ENCODE measurements at places on chromosomes 16 and 17.
A peak's percentile ranks its signal among the peaks of the same experiment; 100 is the strongest.

DNA sequence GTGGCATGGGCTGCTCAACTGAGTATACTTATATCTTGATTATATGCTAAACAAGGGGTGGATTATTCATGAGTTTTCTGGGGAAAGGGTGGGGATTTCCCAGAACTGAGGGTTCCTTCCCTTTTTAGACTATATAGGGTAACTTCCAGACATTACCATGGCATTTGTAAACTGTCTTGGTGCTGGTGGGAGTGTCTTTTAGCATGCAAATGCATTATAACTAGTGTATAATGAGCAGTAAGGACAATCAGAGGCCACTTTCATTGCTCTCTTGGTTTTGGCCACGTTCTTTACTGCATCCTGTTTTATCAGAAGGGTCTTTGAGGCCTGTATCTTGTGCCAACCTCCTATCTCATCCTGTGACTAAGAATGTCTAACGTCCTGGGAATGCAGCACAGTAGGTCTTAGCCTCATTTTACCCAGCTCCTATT, 12.0 kb downstream of the PRR11 start:
- DNase-seq, result peak; percentile 54

GRCh38 chr16:62102588-62102987, 66.3 kb upstream of the CDH8 start:
- DNase-seq, result no peak

- no peak for DNase-seq
Measured at GRCh38 chr17:73641826-73642600, 2.2 kb downstream of the SDK2 start.

GRCh38 chr16:56776562-56776961, 46.6 kb downstream of the NUP93 start:
- DNase-seq, result peak; percentile 44

- DNase-seq, result no peak
Measured at GRCh38 chr17:40675905-40676304, 10.9 kb upstream of the KRT222 start.

- no peak for DNase-seq
Measured at GRCh38 chr16:54623636-54624035, 307.0 kb upstream of the IRX5 start.

- DNase-seq, result peak; percentile 2
Measured at GRCh38 chr16:54847207-54847606, 83.5 kb upstream of the IRX5 start.

GRCh38 chr17:73914536-73915274, 270.5 kb upstream of the SDK2 start:
- no peak for DNase-seq

DNA sequence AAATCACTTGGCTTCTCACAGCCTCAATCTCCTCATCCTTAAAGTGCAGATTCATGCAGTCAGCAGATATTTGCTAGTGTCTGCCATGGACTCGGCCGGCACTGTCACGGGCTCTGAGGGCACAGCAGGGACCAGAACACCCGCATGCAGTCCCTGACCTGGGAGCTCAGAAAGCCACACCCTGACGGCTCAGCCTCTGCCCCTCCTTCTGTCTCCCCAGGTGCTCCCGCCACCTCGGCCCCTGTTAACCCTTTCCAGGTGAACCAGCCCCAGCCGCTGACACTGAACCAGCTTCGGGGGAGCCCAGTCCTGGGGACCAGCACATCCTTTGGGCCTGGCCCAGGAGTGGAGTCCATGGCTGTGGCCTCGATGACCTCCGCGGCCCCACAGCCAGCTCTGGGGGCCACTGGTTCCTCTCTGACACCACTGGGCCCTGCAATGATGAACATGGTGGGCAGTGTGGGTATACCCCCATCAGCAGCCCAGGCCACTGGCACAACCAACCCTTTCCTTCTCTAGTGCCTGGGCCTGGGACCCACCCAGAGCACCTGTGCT, 28.7 kb downstream of the B9D1 start:
- DNase-seq, result no peak

DNA sequence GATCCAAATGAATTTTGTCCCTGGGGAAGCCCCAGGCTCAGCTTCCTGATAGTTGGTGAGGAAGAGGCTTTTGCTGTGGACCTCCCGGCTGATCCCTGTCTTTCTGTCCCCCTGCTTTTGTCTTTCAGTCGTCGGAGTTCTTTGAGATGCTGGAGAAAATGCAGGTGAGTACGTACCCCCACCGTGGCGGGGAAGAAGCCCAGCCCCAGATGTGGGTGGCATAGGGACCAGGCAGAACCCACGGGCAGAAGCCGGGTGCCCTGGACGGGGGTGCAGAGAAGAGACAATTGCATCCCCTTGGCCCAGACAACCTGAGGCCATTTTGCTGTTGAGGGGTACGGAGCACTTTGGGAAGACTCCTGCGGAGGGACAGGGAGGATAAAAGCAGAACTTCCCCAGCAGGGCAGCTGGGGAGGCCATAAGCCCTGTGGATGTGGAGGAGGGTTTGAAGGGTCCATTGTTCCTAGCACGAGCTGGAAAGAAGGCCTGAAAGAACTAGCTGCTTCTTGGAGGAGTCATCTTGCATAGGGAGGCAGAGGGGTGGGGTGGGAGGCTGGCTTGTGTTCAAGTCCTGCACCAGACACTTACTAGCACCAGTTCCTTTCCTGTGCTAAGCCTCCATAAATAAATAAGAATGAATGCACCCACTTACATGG, 105.6 kb downstream of the OR1D5 start:
- DNase-seq, result peak; percentile 72

DNA sequence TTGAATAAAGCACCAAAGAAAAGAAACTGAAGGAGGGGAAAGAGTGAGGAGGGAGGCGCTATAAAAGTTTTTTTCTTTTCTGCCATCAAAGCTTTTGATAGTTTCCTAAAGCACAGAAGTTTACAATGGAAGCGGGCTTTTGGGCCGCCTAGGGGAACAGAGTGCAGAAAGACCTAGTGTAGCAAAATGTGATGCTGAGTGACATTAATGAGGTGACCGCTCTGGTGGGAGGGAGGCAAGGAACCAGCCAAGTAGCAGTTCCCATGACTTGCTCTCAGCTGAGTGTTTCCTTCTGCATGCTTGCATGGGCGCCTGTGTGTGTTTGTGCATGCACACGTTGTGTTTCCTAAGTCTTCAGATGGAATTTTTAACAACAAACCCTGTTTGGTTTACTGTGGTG, 15.5 kb downstream of the MSI2 start:
- DNase-seq, result no peak

DNA sequence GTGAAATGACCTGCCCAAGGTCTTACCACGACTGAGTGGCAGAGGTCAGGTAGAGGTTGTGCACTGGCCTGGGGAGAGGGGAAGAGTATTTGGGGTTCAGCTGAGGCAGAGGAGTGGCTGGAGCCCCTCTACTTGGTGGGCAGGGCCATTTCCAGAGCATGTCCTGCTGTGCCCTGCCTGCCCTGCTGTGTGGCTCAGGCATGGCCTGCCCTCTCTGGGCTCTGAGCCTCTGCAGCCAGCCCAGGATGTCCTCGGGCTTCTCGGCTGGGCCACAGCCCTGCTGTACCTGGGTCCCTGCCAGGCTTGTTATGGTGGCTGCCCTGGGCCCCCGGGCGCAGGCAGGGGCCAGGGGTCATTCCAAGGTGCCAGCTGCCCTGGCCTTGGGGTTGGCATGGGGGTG, 19.6 kb downstream of the KCNJ12 start:
- no peak for DNase-seq

- DNase-seq, result no peak
Measured at GRCh38 chr17:62897706-62898105, 68.3 kb upstream of the TANC2 start.

DNA sequence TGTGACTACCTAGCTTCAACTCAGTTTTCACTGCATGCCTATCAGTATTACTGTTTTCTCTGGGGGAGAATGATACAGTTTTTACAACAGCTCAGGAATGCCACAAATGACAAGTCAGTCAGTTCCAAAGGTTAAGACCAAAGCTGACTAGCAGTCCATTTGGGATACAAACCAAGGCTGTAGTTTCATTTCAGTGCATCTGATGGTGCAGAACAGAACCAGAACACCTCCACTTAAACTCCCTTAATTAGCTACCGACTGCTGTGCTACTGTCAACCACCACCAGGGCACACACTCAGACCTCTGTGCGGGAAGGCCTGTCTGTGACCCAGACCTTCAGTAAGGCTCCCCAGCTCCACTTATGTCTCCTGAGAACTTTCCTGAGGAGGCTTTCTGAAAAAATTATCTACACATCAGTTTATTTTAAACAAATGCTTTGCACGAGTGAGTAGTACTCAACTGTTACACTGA, 20.4 kb downstream of the NFE2L1 start:
- DNase-seq, result peak; percentile 83

DNA sequence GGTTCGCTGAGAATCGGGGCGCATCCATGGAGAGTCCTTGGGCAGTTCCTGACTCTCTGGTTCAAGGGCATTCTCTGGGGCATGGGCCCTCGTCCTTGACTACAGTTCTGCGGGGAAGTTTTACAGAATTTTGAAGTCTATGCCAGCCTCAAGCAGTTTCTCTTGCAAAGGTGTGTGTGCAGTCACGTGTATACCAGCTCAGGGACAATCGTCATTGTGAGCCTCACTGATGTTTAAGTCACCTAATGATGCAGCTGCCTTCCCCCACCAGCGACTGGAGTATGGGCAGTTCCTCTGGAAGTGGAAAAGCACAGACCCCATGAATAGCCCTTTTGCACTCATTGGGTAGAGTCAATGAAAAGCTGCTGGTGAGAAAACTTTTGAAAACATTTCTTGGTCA, 1.3 kb downstream of the PLCG2 start:
- DNase-seq, result no peak

GRCh38 chr17:8154608-8155155, 2.5 kb upstream of the PER1 start:
- no peak for DNase-seq

- DNase-seq, result no peak
Measured at GRCh38 chr16:8852534-8852933, 16.3 kb downstream of the CARHSP1 start.

DNA sequence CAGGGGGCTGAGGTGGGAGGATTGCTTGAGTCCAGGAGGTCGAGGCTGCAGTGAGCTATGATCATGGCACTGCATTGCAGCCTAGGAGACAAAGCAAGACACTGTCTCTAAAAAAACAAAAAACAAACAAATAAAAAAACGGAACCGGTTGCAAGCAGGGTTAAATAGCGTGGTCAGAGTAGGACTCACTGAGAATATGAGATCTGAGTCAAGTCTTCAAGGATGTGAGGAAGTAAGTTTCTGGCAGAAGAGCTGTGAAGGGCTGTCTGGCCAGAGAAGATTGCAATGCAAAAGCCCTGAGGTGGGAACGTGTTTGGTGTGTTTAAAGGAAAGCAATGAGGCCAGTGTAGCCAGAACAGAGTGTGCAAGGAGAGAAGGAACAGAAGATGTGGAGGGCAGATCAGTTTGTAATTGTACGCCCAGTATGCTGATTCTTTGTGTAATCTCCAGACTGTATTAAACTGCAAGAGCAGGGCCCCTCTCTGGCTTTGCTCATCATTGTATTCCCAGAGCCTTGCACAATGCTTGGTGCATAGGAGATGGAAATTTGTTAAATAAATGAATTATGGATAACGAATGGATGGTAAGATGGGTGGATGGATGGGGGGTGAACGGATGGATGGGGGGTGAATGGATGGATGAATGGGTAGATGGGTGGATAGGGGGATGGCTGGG, 6.3 kb downstream of the G6PC1 start:
- no peak for DNase-seq

DNA sequence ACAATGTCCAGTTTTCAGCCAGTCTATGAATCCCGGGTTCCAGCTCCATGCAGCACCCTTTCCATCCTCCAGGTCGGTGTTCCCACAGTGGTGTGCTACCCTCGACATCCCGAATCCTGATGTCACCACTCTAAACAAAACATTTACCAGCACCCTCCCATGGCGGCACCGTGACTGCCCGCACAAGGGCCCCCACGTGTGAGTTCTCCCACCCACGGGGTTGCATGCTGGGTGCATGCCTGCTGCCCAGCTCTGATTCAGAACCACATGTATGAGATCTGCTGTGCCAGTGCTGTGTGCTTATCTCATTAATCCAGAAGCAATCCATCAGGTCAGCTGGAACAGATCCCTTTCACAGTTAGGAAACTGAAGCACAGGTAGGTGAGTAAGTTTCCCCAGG, 57.4 kb downstream of the C16orf78 start:
- no peak for DNase-seq

- DNase-seq, result no peak
Measured at GRCh38 chr16:49615576-49615975, 240.3 kb downstream of the ZNF423 start.

- DNase-seq, result no peak
Measured at GRCh38 chr17:29744121-29744520, 121.4 kb upstream of the CORO6 start.

GRCh38 chr17:47813512-47814031, 8.0 kb downstream of the OSBPL7 start:
- DNase-seq, result no peak

- peak; percentile 53 for DNase-seq
Measured at GRCh38 chr17:4492721-4493561, 5.7 kb upstream of the SPNS2 start.

DNA sequence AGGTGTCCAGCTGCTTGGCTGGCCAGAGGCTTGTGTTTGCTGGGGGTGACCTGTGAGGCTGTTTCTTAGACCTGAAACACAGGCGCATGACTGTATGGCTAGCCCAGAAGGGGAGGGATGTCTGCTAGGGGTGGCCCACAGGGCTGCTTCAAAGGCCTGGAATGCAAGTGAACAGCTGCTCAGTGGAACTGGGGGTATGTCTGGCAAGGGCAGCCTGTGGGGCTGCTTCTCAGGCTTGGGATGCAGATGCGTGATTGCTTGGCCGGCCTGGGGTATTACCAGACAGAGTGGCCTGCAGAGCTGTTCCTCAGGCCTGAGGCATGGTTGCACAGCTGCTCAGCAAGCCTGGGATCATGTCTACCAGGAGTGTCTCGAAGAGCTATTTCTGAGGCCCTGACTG, 20.5 kb downstream of the TANC2 start:
- no peak for DNase-seq

DNA sequence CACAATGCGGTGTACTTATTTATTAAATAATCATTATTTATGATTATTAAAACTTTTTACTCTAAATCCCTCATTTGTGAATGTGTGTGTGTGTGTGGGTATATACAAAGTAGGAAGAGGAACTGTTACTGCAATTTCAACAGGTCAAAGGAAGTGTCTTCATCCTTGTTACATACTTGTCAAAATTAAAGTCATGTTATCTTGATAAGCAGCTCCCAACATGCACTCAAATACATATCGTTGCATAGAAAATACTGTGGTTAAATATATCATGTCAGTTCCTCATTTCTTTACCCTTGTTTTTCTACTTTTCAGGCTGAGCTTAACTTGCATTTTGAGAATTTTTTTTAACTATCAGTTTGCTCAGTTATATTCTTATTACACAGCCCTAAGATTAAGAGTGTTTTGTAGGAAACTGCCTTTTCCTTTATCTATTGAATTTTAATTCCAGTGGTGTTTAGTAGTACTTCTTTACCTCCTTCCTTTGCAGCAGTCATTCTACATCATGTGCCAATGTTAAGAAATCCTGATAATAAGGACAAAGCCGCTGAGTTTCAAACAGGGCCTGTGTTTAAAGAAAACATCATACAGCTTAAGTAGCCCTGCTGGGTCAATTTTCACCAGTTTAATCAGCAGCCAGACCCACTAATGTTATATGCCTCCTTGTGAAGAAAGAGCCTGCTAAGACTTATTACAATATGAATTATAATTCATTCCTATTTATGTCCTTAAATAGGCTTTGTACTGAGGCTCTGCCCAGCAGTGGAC, 7.2 kb downstream of the EFCAB5 start:
- no peak for DNase-seq

All from EH (cell line).